ENCODE measurements at places on chromosomes 12 and 14. TPM values are rescaled to one million over a fixed set of nuclear protein-coding genes. Genes with fewer than 3 reads are reported as not detected.

DNA sequence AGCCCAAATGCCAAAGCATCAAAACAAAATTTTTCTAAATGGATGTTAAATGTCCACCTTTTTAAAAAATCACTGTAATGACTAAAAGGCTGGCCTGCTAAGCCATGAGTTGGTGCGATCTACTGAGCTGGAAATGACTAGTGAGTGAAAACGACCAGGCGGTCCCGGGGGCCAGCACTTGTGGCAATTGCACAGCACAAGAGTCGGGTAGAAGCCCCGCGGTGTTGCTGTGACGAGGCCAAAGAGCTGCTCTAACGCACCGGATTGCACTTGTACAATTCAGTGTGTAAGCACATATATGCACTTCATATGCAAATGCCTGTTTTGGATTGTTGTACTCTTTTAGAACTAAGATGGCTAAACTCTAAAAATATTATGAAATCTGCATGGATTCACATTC, 64.1 kb upstream of the DYNC1H1 start:
- no peak for DNase-seq

DNA sequence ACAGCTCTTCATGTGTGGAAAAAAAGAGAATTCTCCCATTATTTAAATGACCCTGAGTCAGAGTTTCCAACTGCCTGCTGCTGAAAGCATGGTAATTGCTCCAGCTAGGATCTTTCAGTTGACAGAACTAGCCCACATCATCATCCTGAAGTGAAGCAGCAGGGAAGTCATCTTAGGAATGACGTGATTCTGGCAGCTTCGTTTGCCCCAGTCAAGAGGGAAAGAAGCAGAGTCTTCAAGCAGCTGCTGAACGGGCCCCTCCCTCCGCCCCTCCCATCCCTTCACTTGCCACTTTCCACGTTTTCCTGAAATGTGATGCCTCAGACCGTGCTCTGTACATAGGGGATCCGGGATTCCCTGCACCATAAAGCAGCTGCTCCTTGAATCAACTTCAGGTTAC, 455.0 kb upstream of the TMEM132C start:
- no peak for DNase-seq

DNA sequence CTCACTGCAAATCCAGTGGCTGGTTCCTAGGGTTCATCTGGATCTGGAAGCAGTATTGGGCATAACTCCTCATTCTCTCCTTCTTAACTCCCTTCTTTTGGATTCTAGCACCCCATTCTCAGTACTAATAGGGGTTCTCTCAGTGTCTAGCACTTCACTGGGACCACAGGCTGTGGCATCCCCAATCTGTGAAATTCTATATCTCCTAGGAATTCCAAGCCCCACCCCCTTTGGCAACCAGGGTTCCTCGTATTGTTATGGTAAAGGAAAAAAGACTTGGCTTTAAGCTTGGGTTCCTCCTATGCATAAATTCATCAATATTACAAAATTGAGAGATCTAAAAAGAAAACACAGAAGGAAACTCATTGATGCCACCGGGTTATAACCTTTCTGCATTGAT, 45.0 kb upstream of the FBXO21 start:
- no peak for DNase-seq

LDHB gene
- total RNA-seq, result 1,752 TPM

COX8C gene
- total RNA-seq, result not detected

SPATA7 gene
- 8.7 TPM for total RNA-seq

Measured in Caco-2 (cell line).